ENCODE measurements at places on chromosomes 13 and 19. TPM values are rescaled to one million over a fixed set of nuclear protein-coding genes. Genes with fewer than 3 reads are reported as not detected.
A peak's percentile ranks its signal among the peaks of the same experiment; 100 is the strongest.

The B3GNT3 gene
- not detected for total RNA-seq

The LILRB1 gene
- total RNA-seq = not detected

The URAD gene
- total RNA-seq = not detected

DNA sequence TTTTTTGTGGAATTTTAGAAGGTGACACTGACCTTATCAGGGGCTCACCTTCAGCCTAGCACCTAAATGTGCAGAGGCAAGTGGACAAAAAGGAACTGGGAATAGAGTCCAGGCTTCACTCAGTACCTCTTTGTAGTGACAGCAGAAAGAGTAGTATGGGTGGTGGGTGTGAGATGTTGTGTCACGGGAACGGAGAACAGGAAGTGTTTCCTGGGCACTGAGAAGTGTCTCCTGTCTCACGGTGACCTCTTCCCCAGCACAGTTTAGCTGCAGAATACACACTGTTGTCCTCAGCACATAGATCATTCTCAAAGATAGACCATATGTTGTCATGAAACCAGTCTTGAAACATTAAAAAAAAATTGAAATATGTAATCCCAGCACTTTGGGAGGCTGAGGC is 17.5 kb upstream of the LGALS14 start:
- no peak overlapping the region for H3K27ac ChIP-seq
- DNase-seq = no peak
- H3K36me3 ChIP-seq = no peaks in the 10 kb centered on the region
- no peaks in the 10 kb centered on the region for H3K4me1 ChIP-seq
- H3K4me3 ChIP-seq = no peak overlapping the region

- no peak for DNase-seq
- H3K4me1 ChIP-seq = no peaks in the 10 kb centered on the region
- H3K27me3 ChIP-seq = no peaks in the 10 kb centered on the region
- H3K36me3 ChIP-seq = no peaks in the 10 kb centered on the region
- no peak overlapping the region for H3K4me3 ChIP-seq
These were observed 7.2 kb upstream of the ZNF611 start for GRCh38 chr19:52741951-52742485.

The AMH gene
- 14.3 TPM for total RNA-seq

DNA sequence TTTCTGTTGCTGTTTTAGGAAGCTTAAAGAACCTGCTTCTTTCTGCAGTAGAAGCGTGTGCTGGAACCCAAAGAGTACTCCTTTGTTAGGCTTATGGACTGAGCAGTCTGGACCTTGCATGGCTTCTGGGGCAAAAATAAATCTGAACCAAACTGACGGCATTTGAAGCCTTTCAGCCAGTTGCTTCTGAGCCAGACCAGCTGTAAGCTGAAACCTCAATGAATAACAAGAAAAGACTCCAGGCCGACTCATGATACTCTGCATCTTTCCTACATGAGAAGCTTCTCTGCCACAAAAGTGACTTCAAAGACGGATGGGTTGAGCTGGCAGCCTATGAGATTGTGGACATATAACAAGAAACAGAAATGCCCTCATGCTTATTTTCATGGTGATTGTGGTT is 103.1 kb downstream of the TNFRSF19 start:
- H3K27me3 ChIP-seq = no peaks in the 10 kb centered on the region
- H3K4me1 ChIP-seq = peaks cover 20% of the 10 kb centered on the region
- H3K27ac ChIP-seq = peak overlapping the region; percentile 23
- H3K36me3 ChIP-seq = no peaks in the 10 kb centered on the region

GRCh38 chr13:114143806-114144605 is 11.6 kb upstream of the RASA3 start:
- H3K27me3 ChIP-seq = peaks cover 5% of the 10 kb centered on the region
- no peaks in the 10 kb centered on the region for H3K36me3 ChIP-seq
- no peak for DNase-seq
- H3K4me1 ChIP-seq = peaks cover 4% of the 10 kb centered on the region
- no peak overlapping the region for H3K4me3 ChIP-seq

DNA sequence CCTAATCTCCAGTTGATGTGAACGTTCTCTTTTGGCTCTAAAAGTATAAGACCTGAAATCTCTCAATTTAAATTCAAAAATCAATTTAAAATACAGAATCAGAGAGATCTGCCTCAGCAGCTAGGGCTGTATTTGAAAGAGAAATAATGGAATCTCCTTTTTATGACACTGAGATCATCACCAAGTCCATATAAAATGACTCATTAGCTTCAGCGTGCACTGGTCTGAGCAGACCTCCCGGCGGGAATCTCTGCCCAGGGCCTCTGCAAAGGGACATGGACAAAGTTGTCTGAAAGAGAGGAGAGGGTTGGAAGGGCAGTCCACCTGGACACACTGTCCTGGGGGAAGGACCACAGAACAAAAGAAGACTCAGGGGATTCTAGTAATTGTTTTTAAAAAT is 855.6 kb downstream of the EFNB2 start:
- no peak overlapping the region for H3K4me3 ChIP-seq
- no peak overlapping the region for H3K27ac ChIP-seq
- no peaks in the 10 kb centered on the region for H3K36me3 ChIP-seq
- no peaks in the 10 kb centered on the region for H3K27me3 ChIP-seq
- no peaks in the 10 kb centered on the region for H3K4me1 ChIP-seq
- no peak for DNase-seq

Measured in osteocyte (in vitro differentiated cells).